ENCODE measurements at places on chromosomes 11 and 22. TPM values are rescaled to one million over a fixed set of nuclear protein-coding genes. Genes with fewer than 3 reads are reported as not detected.

DNA sequence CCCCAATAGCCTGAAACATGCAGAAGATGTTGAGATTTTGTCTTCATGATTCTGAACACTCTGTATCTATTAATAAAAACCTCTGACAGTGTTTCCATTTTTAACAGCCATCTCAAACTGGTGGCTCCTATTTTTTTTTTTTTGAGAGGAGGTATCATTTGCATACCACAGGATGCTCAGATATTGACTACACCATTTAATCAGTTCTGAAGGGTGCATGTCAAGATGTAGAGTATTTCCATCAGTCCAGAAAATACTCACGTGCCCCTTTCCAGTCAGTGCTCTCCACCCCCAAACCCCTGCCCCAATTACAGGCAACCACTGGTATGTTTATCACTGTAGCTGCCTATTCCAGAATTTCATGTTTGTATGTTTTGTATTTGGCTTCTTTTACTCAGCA, 85.3 kb upstream of the SORL1-AS1 start:
- no peak for DNase-seq

The MS4A12 gene
- total RNA-seq: not detected

DNA sequence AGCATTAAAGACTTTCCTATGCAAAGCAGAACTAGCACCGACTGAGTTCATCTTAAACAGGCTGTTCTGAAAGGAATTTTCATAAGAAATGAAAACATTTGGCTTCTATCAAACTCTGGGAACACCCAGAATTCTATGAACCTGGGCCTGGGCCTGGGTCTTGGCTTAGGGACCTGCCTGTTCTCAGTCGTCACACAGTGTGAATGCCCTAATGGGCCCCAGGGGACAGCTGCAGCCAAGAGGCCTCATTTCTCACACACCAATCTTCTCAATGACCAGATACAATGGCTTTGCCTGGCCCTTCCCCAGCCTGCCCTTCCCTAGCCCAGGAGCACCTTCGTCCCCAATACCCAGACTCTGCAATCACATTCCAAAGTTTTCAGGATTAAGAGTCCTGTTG, 234.9 kb upstream of the ARHGAP20 start:
- no peak for DNase-seq

The SMPD1 gene
- total RNA-seq: 48.2 TPM
